Stimulated activated CD4-positive, alpha-beta T cell treated with anti-CD3 and anti-CD28 coated beads, Interleukin-1b, Interleukin-23, amount 100 ng/mL, for 4 hours (primary cell): ENCODE measurements at places on chromosomes 6 and 20.

GRCh38 chr6:40352006-40352405 lies 235.2 kb downstream of the LRFN2 start:
- DNase-seq = no peak

GRCh38 chr6:22928775-22929174 lies 359.4 kb downstream of the HDGFL1 start:
- no peak for DNase-seq

GRCh38 chr6:145841668-145842067 lies 27.1 kb upstream of the FBXO30 start:
- no peak for DNase-seq

- no peak for DNase-seq
Measured at GRCh38 chr6:2734488-2735166, 16.1 kb downstream of the MYLK4 start.

GRCh38 chr6:109316909-109317308 lies 65.4 kb downstream of the CD164 start:
- DNase-seq = no peak

DNA sequence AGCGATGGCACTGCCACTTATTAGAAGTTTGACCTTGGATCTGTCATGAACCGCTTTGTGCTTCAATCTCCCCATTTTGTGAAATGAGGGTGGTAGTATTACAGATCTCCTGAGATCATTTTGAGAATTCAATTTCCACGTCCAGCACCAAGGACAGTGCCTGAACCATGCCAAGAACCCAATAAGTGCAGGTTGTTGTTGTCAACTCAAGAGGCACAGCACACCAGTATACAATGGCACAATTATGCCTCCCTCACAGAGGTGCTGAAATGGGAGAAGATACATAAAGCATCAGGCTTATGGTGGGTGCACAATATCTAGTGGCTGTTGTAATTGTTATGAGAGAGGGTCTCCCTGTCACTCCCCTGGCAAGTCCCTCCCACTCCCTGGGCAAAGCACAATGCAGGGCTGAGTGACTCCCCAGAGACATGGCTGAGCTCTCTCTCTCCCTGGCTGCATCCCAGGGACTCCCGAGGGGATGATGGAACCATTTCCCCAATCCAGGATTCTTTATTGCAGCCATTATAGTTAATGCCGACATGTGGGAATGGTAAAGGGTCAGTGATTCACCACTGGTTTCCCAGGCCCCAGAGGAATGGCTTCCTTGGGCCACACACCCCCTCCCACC lies 78.7 kb downstream of the CDH22 start:
- no peak for DNase-seq

GRCh38 chr20:17570347-17571152 lies 675 bp downstream of the DSTN start:
- no peak for DNase-seq

- no peak for DNase-seq
Measured at GRCh38 chr6:163409712-163410111, 4.8 kb upstream of the QKI start.

DNA sequence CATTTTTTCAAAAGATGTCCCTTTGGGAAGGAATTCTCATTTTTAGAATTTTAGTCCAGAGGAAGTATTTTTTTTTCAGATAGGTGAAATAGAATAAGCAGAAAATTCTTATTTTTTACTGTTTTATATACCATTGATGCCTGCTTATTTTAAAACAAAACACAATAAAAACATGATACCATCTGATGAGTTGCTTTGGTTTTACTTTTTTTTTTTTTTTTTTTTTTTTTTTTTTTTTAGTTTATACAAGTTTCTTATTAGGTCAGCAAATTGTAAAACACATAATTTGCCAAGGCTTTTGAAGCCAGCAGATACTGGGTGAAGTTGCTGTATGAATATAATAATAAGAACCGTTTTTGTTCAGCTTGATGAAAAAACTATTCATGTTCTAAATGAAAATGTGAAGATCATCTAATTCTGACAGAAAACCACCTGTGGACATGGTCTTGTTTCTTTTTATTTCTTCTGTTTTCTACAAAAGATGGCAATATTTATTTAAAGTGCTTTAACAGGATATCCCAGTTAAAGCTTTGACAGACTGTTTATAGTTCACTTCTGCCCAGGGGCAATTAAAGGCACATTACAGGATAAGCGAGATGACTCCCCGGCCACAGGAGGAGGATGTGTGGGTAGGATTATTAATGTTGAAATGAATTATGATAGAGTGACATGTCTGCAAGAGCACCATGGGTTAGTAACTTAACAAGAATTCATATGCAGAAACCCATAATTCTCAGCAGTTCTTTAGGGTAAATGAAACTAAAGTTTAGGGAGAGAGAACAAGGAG lies 31.1 kb downstream of the MYB start:
- no peak for DNase-seq

DNA sequence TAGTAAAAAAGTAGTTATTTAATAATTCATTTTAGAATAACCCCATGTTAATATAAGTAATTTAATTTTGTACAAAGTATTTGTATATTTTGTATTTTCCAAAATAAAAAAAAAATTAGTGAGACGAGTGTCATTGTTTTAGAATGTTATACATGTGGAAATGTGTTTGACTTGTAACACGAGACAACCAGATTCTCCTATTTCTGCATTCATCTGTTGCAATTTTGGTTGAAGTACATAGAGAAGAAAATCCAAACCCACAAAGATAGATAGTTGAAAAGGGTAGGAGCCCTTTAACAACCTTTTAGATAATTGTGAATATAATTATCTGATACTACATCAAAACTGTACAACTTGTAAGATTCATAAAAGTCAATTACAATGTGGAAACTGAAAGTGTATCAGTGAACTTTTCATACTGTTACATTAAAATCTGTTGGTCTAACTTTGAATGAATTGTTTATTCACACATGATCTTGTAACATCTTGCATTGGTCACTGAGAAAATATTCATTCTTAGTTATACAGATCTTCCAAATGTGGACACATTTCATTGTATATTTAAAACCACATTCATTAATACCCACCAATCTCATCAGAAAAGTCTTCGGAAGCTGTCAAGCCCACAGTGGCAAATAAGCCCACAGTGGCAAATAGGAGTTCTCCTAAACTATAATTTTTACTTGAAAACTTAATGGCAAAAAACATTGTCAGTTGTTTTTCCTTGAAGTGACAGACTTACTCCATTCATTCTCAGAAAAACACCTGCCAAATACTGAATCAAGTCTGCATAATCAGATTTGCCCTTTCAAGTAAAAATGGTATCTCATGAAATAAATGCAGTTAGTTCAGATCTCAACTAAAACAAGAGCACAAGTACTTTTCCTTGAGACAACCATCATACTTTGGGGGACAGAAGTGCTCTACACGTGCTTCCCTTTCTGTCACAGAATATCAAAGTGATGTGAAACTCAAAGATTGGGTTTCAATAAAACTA lies 52.8 kb downstream of the FKBP5 start:
- DNase-seq = no peak

DNA sequence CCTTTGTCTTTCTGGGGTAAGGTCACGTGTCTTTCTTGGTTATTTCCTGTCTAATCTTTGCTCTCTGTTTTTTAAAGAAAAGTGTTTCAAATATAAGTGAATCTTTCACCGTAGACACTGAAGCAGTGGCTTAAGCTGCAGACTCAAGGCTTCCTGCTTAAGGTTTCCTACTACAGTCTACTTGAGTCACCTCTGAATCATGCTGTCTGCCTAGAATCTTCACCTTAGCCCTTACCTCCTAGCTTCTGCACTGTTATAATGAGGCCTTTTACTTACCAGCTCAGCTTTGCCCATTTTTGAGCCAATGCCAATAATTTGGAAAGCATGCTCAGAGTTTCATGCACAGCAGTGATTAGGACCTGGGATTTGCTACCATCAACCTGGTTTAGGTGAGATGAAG lies 30.6 kb downstream of the ADGRF4 start:
- no peak for DNase-seq

DNA sequence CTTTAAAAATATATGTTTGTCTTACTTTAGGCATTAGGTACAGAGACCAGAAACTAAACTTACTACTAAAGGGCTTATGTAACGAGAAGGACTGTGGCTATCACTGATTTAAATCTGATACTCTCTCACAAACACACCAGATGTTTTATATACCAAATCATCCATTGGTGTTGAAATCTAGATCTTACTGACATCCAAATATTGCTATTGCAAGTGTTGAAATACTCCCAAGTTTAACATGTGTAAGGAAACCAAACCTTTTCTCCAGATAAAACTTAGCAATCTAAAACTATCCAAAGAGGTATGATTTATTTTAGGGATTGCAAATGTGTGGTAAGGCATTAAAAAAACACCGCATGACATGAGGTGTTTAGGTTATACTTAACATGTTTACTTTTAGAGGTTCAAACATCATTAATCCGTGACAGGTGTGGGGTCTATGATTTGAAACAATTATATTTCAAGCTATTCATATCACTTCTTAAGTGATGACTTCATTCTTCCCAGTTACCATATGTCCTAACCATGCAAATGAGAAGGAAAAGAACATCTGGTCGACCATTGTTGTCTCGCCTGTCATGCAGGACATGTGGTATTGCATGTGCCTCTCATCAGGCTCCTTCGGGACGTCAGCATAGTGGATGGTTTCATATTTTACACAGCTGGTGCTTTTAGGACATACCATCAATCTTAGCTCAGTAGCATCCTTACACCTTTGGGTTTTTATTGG lies 168.3 kb upstream of the SPACA1 start:
- no peak for DNase-seq

DNA sequence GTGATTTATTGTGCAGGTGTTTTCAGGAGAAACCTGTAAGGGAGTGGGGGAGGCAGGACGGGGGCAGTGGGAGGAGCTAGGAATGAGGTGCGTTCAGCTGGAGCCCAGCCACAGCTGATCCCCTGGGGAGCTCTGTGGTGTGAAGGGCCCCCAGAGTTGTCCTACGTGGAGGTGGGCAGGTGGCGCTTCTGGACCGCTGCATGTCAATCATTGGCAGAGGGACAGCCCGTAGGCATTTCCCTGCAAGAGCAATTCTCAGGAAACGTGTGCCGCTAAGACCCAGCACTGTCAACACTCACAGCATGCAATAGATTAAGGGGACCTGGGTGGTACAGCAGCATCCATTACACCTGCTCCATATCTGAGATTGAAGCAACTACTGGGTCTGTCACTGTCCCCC lies 88.0 kb downstream of the PRND start:
- no peak for DNase-seq

DNA sequence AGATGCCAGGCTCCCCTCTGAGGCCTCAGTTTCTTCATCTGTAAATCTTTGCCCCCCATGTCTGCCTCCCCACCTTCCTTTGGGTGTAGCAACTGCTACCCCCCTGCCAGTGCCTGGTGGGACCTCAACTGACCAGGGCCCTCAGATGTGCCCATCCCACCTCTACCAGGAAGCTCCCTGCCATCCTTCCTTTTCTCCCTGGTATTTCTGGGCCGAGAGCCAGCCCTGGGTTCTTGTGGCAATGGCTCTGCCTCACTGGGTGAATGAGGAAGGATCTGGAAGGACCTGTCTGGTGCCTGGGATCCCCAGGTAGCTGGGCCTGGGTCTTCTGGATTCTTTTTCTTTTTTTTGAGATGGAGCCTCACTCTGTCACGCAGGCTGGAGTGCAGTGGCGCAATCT lies 141.1 kb upstream of the RNF24 start:
- no peak for DNase-seq

DNA sequence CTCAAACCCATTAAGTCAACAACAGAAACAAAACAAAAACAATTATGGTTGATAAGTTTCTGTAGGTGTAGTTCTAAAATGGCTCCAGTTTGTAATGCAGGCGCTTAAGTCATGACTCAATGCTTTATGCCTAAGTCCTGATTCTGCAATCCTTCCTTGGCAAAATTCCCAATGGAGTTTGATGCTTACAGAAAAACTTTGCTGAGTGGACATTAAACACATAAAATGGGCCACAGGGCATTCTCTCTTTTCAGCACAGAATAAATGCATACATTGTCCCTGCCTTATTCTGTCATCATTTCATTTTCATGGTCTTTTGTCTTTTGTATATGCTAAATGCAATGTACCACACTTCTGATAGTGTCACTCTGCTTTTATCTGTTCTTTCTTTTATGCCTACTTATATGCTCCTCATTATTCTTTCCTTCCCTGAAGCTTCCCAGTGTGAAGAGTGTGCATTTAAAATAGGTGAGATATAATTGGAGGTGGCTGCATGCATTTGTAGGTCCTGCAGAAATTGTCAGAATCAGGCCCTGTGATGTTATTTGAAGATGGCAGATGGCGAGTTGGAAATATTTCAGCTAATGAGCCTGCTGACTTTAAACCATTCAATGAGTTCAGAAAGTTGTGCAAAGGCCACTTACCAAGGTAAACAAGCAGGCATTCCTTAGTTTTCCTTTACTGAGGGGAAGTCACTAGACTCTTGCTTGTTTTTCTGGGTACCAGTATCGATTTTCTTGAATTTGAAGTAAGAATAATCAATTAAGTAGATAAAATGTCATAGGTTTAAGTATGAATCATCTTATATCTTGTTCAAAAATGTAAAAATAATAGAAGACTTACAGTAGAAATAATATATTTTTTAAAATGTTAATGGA lies 313.1 kb downstream of the TRDN start:
- DNase-seq = no peak

DNA sequence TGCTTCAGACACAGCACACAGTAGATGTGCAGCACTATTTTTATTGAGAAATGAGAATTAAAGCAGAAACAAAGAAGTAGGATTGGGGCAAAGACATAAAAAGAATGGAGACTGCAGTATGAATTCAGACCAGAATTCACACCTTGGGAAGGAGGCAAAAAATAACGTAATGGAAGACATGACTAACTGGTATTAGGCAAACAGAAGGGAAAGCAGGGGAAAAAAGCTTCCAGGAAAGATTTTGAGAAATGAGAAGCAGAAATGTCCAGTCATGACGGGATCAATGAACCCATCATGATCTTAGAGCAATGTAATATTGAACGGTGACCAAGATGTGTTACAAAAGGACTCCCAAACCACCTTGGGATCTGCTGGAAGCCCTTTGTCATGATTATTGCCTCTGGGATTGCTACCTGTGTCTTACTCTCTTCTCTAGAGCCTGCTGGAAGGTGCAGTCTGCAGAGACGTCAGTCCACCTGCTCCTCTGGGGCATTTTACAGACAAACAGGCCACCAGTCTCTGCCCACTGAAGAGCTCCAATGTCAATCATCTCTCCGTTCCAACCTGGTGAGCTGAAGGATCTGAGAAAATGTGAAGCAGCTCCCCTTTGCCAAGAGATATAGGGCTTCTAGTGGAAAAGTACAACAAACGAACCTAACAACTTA lies 8.7 kb downstream of the NUDT3 start:
- DNase-seq = no peak

- DNase-seq = no peak
Measured at GRCh38 chr6:39476151-39476550, 153.6 kb upstream of the KCNK16 start.

GRCh38 chr6:155561257-155561965 lies 105.8 kb upstream of the NOX3 start:
- DNase-seq = no peak

DNA sequence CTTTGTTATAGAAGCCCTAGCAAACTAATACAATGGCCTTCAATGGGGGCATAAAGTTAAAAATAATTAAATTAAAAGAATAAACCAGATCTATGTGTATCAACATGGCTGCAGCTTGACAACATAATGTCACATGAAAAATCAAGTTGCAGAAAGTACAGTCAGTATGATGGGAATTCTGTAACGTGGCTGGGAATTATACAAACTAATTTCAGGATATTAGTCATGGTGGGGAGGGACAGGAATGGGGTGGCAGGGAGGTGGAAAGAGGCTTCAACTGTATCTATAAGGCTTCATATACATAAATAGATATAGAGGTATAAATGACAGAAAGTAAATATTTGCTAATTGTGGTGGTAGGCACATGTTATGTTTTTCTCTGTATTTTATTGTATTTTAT lies 107.1 kb downstream of the UNC5CL start:
- DNase-seq = no peak

- DNase-seq = no peak
Measured at GRCh38 chr6:71139249-71139648, 149.4 kb upstream of the OGFRL1 start.
